ENCODE measurements at places on chromosomes 7 and 10.
A peak's percentile ranks its signal among the peaks of the same experiment; 100 is the strongest.

GRCh38 chr7:27967639-27968038, 213.0 kb downstream of the JAZF1 start:
- no peak for DNase-seq

GRCh38 chr7:8176370-8177081, 85.4 kb downstream of the ICA1 start:
- no peak for DNase-seq

DNA sequence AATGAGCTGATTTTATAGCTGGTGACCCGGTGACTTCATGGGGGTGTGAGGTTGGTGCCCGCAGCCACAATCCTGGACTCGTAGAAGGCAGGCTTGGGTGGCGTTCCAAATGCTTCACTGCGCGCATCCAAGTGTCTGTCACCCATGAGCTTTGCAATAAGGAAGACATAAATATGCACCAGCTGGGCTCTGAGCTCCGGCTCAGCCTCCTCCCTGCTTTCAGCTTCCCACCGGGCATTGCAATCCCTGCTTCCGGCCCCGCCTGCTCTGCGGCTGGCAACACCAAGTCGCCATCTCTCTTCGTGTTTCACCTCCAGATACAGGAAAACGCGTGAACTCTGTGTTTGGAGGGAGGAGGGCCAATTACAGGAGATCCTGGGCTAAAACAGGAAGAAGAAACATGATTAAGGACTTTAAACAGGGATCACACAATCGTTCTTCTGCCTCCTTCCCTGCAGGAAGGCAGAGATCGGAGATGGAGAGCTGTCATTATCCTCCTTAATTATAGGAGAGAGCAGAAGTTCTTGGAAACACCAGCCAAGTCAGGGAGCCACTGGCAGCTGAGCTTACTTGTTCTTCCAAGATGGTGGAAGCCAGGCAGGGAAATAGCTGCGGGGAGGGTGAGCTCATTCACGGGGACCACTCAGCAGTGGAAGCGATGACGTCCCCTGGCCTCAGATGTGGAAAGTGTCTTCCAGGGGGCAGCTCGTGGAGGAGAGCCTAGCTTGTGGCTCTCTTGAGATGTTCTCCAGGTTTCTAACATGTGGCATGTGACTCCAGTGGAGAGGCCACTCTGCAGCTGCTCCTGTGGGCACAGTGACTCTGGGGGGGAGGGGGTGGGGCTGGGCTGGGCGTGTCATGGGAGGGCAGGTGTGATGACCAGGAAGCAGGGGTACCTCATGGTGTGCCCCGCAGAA, 134.9 kb downstream of the CAMK1D start:
- no peak for DNase-seq

DNA sequence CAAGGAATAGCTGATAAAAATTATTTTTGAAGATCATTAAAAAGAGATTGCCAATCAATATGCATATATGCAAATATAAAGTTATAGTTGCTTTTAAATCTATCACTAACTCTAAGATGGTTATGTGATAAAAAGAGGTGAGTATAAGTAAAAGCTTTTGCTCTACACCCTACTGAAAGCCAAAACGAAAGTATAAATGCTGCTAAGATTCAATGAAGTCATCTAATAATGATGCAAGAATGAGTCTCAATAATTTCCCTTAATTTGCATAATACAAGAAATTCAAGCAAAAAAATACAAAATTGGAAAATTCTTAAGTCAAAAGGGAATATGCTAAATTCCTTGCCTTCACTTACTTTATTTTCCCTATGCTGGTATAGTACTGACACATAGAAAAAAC, 75.2 kb downstream of the WAPL start:
- peak; percentile 25 for DNase-seq

DNA sequence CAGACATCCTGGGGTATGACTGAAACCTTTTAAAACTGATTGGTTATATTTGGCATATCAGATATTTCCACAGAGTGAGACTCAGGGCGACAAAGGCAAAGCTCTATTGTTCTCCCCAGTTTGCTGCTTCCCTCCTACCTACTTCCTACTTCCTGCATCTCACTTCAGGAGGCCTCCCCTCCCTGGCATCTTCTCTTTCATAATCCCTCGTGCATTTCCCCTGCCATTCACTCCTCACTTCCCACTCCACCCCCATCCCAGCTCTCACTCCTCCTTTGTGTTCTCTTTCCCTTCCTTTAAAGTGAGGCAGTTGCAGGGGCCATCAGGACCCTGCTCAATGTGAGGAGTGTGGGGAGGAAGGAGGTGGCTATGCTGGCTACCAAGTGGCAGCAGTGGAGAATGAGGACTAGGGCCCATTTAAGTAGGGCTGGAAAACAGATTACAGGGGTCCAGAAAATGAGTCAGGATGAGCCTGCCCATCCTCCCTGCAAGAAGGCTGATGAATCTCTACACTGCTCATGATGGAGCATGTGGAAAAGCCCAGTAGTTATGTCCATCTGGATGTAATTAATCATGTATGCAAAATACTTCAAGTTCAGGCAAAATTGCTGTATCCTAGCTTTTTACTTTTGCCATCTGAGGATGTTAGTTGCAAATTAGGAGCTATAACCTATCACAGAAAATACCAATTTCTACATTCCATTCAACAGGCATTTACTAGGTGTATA, 311.8 kb upstream of the IMMP2L start:
- DNase-seq, result no peak

DNA sequence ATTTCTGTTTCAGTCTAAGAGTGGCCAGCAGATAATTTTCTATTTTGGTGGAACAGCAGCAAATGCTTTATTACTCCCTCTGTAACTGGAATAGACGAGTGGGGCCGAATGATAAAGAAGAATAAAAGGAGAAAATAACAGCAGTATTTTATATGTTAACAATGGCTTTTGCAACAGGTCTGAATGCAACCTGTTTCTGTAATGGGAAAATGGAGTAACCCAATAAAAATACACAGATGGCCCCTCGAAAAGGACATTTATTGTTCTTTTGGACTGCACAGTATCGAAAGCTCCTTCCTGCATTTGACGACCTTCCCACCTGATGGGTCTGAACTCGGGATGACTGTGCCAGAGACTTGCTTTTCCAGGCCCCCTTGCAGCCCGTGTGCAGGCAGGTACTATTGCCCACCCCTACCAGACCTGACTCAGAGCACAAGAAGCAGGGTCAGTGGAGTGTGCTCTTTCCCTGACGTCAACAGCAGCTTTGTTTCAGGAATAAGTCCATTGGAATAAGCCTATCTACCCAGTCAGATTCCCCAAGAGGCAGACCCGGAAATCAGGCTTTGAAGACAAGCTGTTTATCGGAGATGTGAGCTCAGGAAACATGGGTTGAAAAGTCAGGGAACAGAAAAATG, 306.5 kb upstream of the NEBL start:
- no peak for DNase-seq

GRCh38 chr10:118505363-118505762, 90.1 kb downstream of the PRLHR start:
- no peak for DNase-seq

- DNase-seq, result peak; percentile 94
Measured at GRCh38 chr7:142587578-142588191, 161.6 kb upstream of the PRSS1 start.

GRCh38 chr7:135672560-135673359, 10.4 kb downstream of the STMP1 start:
- DNase-seq, result peak; percentile 92

GRCh38 chr10:17088118-17088806, 41.3 kb downstream of the CUBN start:
- DNase-seq, result peak; percentile 88

- DNase-seq, result no peak
Measured at GRCh38 chr7:27466703-27467102, 196.0 kb downstream of the HIBADH start.

- DNase-seq, result peak; percentile 44
Measured at GRCh38 chr10:97069576-97070362, 116.0 kb downstream of the SLIT1 start.

GRCh38 chr10:45241865-45242520, 73.4 kb downstream of the OR13A1 start:
- DNase-seq, result peak; percentile 23

- no peak for DNase-seq
Measured at GRCh38 chr7:21429021-21429420, 1.1 kb downstream of the SP4 start.

DNA sequence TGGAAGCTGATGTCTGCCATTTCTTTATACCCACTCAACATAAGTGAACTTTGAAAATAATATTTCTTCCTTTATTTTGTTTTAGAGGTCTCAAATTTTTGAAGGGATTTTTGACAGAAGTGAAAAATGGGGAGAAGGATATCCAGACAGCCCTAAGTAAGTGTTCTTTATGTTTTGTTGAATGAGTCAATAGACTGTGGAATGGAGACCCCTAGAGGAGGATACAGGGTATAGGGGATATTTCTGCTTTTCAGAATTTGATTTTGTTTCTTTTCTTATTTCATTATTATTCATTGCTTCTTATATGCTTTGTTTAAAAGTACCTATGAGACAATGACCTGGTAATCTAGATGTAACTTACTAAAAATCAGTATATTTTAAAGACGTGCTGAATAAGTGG, 34.4 kb downstream of the PLEKHA8 start:
- DNase-seq, result peak; percentile 77

DNA sequence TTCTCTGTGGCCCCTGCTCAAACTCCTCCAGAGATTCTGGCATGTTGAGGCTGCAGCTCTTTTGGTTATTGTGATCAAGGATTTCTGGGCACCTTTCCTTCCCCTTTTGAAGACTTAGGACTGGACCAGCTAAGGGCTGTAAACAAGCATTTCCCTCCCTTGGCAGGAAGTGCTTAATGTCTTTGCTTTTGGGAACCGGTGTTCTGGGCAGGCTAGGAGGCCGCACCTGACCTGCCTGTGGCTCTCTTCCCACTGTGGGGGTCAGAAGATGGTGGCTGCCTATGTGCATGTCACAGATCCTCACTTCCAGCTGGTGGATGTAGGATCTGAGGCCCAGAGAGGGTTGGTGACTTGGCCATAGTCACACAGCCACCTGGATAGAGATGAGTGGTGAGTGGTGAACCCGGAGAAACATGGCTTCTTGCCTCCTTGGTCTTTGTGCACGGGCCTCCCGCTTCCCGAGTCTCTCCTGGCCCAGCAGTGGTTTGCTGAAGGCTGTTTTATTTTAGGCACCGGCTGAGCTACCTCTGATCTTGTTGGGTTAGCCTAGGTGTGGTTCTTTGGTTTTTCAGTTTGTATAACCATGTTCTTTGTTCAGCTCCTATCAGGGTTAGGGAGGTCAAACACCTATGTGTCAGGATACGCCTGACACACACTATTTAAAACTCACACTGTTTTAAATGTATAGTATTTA, 82.0 kb downstream of the GRK5 start:
- no peak for DNase-seq

GRCh38 chr7:136956671-136957070, 88.2 kb downstream of the CHRM2 start:
- peak; percentile 76 for DNase-seq

- DNase-seq, result peak; percentile 93
Measured at GRCh38 chr7:30068117-30068516, 39.9 kb downstream of the PLEKHA8 start.

DNA sequence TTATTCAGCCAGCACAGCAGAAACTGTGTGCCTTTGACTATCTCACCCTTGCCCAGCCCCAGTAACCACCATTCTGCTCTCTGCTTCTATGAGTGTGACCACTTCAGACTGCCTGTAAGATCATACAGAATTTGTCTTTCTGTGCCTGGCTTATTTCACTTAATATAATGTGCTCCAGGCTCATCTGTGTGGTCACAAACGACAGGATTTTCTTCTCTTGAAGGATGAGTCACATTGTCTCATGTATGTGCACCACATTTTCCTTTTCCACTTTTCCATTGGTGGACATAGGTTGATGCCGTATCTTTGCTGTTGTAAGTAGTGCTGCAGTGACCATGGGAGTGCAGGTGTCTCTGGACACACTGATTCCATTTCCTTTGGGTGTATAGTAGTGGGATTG, 122.5 kb upstream of the LANCL2 start:
- DNase-seq, result peak; percentile 20

GRCh38 chr7:22718911-22719420, 8.0 kb upstream of the IL6 start:
- DNase-seq, result peak; percentile 23
